ENCODE measurements at places on chromosomes 11 and 22. TPM values are rescaled to one million over a fixed set of nuclear protein-coding genes. Genes with fewer than 3 reads are reported as not detected.

GRCh38 chr11:116640641-116641402 lies 132.0 kb downstream of the BUD13 start:
- DNase-seq, result no peak

Gene POGLUT3
- 27.5 TPM for total RNA-seq

- DNase-seq, result no peak
These were observed 85.5 kb downstream of the NOX4 start for GRCh38 chr11:89405629-89406028.

GRCh38 chr22:41681616-41682015 lies 7.1 kb downstream of the SNU13 start:
- no peak for DNase-seq

DNA sequence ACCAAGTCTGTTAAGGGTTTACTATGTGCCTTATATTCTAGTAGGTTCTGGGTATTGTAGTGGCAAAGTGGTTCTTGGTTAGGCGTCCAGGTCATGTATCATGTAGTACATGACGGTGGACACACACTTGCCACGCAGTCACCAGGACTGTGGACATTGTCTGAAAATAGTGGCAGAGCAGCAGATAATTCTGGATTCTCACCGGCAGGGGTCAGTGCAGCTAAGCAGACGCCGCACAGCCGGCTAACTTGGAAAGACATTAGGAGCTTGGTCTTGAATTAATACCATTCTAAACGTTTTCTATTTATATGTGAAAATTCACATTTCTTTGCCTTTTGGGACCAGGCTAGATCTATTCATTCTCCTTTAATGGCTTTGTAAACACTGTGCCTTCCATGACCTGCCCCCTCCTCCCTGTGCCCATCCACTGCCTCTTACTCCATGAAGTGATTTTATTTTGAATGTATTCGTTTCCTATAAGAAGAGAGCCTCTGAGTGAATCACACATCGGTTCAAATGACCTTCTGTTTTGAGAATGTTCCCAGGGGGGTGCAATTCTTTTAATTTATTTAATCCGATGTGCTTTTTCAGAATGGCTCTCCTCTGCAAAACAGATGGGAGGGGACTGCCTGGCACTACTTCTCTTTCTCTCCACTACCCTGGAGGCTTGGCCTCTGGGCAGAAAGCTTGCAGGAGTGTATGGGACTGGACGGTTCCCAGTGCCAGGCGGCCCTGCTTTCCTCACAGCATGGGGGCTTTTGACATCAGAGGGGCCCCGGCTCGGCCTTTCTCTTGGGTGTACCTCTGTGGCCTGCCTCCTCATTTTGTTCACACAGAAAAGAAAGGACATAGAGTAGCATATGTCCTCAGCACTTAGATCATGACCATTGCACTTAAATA lies 378.0 kb downstream of the NTM start:
- peak; percentile 76 for DNase-seq

DNA sequence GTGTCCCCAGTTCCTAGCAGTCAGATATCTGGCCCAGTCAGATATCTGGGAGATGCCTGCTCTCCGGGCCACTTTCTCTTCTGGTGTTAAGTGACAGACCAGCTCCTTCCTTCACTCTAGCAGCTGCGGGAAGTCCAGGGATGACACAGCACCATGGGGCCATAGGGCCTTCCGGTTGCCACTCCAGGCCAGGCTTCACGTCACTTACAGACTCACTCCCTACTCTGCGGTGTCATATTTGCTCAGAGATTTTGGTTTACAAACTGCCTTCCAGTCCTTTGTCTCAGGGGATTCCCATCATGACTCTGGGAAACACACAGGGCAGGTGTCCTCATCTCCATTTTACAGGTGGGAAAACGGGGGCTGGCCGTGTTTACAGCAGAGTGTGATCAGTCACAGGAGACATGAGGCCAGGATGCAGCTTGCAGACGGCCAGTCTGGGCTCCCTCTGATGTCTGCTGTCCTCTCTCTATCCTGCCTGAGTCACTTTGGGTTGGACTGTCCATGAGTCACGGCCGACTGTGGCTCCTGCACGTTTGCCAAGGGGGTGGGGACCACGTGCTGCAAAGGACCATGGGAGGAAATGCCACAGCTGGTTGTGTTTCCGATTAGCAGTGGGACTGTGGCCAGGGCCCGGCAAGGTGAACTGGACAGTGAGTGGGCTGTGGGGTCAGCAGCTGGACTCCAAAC lies 8.2 kb upstream of the TBC1D22A start:
- peak; percentile 98 for DNase-seq

DNA sequence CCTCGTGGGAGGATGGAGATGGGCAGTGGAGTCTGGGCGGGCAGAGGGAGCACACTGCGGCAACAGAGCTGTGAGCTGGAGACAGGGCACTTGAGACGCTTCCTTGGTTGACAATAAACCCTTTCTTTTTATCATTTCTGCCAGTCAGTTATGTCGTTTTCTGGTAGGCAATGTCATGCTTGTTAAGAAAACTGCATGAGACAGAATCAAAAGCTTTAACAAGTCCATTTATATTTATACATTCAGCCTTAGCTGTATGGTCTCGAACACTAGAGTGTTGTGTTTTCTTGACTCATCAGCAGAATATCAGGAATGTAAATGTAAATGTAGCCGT lies 31.9 kb downstream of the PPFIA1 start:
- DNase-seq, result no peak

GRCh38 chr11:59551659-59552521 lies 40.6 kb downstream of the OR4D9 start:
- peak; percentile 71 for DNase-seq

- DNase-seq, result no peak
These were observed 582 bp upstream of the ATP6V1E1 start for GRCh38 chr22:17629173-17629489.

Gene KRTAP5-8
- total RNA-seq, result not detected

Gene SLC5A1
- not detected for total RNA-seq

DNA sequence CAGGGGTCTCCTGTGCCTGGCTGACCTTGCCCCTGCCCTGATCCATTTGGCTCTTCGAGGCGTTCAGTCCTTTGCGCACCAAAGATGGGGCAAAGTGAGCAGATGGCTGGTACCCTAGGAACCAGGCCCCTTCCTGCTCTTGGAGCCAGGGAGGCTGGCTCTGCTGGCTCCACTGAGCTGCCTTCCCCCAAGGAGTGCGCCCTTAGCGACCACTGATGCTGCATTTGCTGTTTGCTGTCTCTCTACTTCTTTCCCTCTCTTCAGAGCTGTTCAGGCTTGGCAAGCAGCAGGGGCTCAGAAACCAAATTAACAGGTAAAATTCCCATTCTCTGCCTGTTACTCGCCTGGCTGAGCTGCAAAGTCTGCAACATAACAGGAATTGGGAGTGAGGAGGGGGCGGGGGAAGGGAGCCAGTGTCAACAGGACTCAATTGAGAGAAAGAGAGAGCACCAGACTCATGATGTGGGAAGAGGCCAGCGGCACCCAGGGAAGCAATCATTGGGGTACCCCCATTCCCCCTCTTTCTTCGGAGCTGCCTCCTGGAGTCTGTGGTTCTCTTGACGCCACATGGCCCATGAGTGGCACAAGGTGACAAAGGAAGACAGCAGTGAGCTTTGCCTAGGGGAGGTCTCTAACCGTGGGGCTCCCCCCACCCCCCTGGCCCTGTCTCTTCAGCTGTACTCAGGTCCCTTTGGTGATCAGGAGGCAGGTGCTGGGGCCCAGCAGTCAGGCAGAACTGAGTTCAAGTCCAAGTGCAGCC lies 102.3 kb downstream of the TP53I11 start:
- no peak for DNase-seq

- DNase-seq, result peak; percentile 64
These were observed 16.7 kb downstream of the PHLDA2 start for GRCh38 chr11:2912498-2912897.

- DNase-seq, result peak; percentile 50
These were observed 47.0 kb upstream of the ALKBH3 start for GRCh38 chr11:43833657-43834073.

Data from HFFc6 (cell line).